ENCODE measurements at places on chromosomes 3 and 15. TPM values are rescaled to one million over a fixed set of nuclear protein-coding genes. Genes with fewer than 3 reads are reported as not detected.

Gene NRROS
- 0.07 TPM for total RNA-seq

Gene CLDND1
- total RNA-seq: 75.1 TPM

Gene OR5K2
- total RNA-seq: not detected

Gene THRB
- total RNA-seq: 2.8 TPM

Gene TEX55
- total RNA-seq: not detected

Gene TBC1D21
- total RNA-seq: not detected

Gene ARHGAP31
- total RNA-seq: 2.3 TPM

Gene SNX22
- 0.05 TPM for total RNA-seq

Gene SI
- not detected for total RNA-seq

Gene CHL1
- 0.05 TPM for total RNA-seq

Gene LTK
- total RNA-seq: 0.35 TPM

Gene THSD4
- total RNA-seq: 12.4 TPM

Gene ADPRH
- total RNA-seq: 0.46 TPM

Gene CCDC33
- total RNA-seq: not detected

Gene ADAMTS7
- total RNA-seq: 1.6 TPM

Gene NUP210
- 0.21 TPM for total RNA-seq

Gene CA12
- total RNA-seq: 113 TPM

Gene SCN11A
- not detected for total RNA-seq

Gene SLC9C1
- not detected for total RNA-seq

Gene ISL2
- total RNA-seq: 0.14 TPM

Gene TMIE
- 0.14 TPM for total RNA-seq

Gene PTPN23
- 59.0 TPM for total RNA-seq

Gene RAB43
- 15.4 TPM for total RNA-seq
